ENCODE measurements at places on chromosomes 1 and 21. TPM values are rescaled to one million over a fixed set of nuclear protein-coding genes. Genes with fewer than 3 reads are reported as not detected.

Gene DNALI1
- total RNA-seq = 10.0 TPM

Gene FCN3
- not detected for total RNA-seq

Gene ETV3L
- total RNA-seq = not detected

Gene GPR25
- total RNA-seq = not detected

Gene MAP3K7CL
- 24.0 TPM for total RNA-seq

Gene RNF19B
- total RNA-seq = 10.5 TPM

- no peak for DNase-seq
These were observed 4.9 kb downstream of the SFT2D2 start for GRCh38 chr1:168230709-168231108.

DNA sequence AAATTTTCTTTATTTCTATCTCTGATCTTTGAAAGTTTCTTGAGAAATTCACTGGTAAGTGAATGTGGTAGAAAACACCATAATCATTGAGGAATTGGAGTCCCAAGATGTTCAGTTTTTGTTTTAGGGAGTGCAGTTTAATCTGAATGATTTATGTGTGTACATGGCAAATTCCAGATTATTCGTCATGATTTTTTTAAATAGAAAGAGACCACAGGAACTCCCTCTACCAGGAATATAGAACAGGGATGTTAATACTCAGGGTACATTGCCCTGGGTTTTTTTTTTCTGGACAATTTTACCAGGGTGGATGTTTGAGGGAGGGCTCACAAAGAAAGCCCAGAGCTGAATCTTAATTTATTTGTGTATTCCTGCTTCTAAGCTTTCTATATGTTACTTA is 109.0 kb downstream of the VPS13D start:
- DNase-seq = no peak

GRCh38 chr1:20491866-20492265 is 5.9 kb upstream of the CAMK2N1 start:
- DNase-seq = no peak

Measured in SJCRH30 (cell line).